ENCODE measurements at places on chromosomes 16 and 17. TPM values are rescaled to one million over a fixed set of nuclear protein-coding genes. Genes with fewer than 3 reads are reported as not detected.

DNA sequence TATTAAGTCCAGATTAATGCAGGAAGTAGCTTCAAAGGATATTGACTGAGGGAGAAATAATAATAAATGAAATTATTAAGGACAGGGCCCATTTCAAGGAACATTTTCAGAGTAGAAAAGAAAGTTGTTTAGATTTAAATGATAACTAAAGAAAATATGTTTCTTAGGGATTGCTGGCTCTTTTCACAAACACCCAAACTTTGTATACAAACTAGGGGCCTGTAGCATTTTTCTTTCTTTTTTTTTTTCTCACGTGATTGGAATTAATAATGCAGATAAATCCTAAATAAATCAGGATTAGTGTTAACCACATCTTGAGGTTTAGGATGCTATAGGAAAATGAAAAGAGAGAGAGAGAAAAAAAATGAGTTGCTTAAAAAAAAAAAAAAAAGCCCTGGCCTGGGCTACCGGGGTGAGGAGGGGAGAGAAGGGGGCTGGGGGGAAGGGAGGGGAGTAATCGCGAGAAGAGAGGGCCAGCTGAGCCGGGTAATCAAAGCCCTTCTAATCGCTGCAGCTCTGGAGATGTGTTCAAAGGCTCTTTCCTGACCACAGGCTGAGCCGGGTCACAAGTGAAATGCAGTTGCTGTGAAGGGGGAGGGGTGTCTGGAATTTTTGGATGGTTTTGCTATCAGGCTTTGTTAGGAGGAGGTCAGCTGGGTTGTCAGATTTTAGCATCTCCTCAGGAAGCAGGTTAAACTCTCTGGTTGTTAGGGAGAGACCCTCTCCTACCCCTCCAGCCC lies 104.6 kb upstream of the ZFHX3 start:
- no peak for DNase-seq
- no peaks in the 10 kb centered on the region for H3K4me1 ChIP-seq
- no peaks in the 10 kb centered on the region for H3K36me3 ChIP-seq
- H3K4me3 ChIP-seq, result no peak overlapping the region

GRCh38 chr17:65772989-65773388 lies 211.5 kb upstream of the AXIN2 start:
- no peak overlapping the region for H3K4me3 ChIP-seq
- H3K4me1 ChIP-seq, result peaks cover 4% of the 10 kb centered on the region
- DNase-seq, result no peak
- no peaks in the 10 kb centered on the region for H3K27me3 ChIP-seq

Gene KRT27
- not detected for total RNA-seq

DNA sequence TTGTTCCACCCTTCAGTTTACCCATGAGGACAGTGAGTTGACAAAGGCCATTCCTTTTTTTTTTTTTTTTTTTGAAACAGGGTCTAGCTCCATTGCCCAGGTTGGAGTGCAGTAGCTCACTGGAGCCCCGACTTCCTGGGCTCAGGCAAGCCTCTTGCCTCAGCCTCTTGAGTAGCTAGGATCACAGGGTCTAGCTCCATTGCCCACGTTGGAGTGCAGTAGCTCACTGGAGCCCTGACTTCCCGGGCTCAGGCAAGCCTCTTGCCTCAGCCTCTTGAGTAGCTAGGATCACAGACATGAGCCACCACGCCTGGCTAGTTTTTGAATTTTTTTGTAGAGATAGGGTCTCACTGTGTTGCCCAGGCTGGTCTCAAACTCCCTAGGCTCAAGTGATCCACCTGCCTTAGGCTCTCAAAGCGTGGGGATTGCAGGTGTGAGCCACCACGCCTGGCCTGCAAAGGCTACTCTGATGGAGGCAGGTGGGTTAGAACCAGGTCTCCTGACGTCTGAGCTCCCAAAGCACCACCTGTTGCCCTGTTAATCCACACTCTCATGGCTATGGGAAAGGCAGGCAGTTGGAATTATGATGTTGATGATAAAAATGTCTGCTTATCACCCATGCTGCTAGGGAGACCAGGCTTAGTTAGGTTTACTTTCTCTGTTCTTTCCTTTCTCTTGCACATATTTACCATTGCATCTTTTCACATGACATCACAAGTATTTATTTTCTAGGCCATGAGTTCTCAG lies 65.2 kb downstream of the KSR1 start:
- H3K27ac ChIP-seq, result no peak overlapping the region
- DNase-seq, result no peak
- H3K27me3 ChIP-seq, result no peaks in the 10 kb centered on the region
- peaks cover 56% of the 10 kb centered on the region for H3K4me1 ChIP-seq
- no peaks in the 10 kb centered on the region for H3K36me3 ChIP-seq

Gene MYH1
- not detected for total RNA-seq

Gene CCL3
- 8.3 TPM for total RNA-seq

Gene TEKT3
- total RNA-seq, result not detected

DNA sequence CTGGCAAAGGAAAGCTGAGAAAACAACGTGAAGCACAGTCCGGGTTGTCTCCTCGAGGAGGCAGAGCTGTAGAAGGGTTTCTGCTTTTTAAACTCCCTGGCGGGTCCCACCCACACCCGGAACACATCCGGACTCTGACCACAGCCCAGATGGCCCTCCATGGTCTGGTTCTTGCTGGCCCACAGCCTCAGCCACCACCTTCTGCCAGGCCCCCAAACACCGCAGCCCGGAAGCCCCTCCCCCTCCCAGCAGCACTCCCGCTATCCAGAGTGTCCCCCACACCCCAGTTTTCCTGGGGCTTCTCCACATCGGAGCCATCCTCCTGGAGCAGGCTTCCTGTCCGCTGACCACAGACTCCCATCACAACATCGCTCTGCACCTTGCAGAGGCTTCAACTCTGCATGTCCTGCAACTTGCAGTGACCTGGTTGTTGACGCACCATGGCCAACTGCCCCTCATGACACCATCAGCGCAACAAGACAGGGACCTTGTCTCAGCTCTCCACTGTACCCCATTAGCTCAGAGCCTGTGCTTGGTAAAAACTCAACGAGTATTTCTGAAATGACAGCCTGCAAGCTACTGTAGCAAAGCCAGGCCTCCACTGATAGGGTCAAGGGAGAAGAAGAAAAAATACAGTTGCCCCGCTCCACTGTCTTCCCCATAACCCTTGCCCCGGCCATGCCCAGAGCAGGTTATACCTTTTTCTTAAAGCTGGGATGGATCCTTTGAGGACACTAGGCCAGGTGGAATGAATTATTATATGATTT lies 129.8 kb downstream of the C16orf78 start:
- H3K27ac ChIP-seq, result no peak overlapping the region
- no peaks in the 10 kb centered on the region for H3K36me3 ChIP-seq
- no peak for DNase-seq
- peaks cover 4% of the 10 kb centered on the region for H3K4me1 ChIP-seq

GRCh38 chr16:31700200-31700529 lies 172.5 kb downstream of the AHSP start:
- peaks cover 27% of the 10 kb centered on the region for H3K4me1 ChIP-seq
- peak overlapping the region; percentile 95 for H3K27ac ChIP-seq
- no peak for DNase-seq
- peak overlapping the region; percentile 85 for H3K4me3 ChIP-seq
- peaks cover 25% of the 10 kb centered on the region for H3K36me3 ChIP-seq

DNA sequence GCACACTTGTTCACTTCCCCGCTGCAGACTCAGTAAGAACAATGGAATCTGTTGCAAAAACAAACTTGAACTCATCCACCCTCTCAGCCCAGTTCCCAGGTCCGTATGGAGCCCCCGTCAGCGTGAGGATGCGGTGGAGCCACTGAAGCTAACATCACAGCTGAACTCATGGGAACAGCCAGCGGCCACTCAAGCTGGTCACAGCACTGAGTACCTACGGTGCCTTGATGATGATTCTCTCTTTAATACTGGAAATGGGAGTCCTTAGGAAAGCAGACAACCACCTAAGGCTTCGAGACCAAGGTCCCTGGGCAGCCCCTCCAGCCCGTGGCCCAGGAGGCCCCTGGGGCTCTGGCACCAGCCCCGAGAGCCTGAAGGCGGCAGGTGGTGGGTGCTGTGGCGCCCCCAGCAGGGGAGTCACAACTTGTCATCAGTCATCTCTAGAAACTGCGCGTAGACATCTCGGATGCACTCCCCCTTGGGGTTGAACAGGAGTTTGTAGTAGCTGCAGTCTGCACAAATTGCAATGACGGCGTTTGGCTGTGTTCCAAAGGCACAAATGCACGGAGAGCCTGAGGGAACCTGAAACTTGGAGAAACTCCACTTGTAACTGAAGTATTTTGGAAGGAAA lies 31.0 kb upstream of the RHOT1 start:
- peaks cover 18% of the 10 kb centered on the region for H3K4me1 ChIP-seq
- H3K27me3 ChIP-seq, result no peaks in the 10 kb centered on the region
- no peak overlapping the region for H3K27ac ChIP-seq
- DNase-seq, result peak; percentile 71
- H3K36me3 ChIP-seq, result no peaks in the 10 kb centered on the region

DNA sequence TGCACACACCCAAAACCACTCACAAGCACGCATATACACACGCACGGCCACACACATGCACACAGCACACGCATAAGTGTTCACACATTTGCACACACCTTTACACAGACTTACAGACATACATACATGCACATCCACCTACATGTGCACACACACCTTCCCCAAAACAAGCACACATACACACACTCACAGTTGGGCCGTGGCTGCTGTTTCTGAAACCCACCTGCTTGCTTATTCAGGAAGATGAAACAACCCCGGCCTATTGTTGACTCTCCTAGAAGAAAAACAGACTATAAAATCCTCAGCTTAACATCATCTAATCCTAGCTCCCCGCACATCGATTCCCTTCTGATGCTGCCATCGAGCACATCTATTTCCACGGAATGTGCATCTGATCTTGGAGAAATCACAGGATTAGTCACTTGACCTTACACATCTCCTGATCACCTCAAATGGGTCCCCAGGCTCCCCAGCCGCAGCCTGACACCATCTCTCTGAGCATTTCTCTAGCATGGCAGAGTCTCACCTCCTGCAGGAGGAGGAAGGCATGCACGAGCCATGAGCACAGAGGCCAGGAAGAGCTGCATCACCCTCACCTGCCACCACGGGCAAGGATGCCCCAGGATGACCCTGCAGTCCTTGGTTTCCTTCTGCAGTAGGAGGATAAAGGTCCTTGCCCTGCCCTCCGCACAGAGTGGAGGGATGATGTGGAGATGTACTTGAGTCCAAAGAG lies 105.8 kb upstream of the CDH5 start:
- no peaks in the 10 kb centered on the region for H3K4me1 ChIP-seq
- no peak overlapping the region for H3K4me3 ChIP-seq
- H3K27ac ChIP-seq, result no peak overlapping the region
- no peaks in the 10 kb centered on the region for H3K36me3 ChIP-seq
- no peak for DNase-seq

Gene SLFN12
- total RNA-seq, result 5.3 TPM

Gene CORO6
- total RNA-seq, result 27.3 TPM

DNA sequence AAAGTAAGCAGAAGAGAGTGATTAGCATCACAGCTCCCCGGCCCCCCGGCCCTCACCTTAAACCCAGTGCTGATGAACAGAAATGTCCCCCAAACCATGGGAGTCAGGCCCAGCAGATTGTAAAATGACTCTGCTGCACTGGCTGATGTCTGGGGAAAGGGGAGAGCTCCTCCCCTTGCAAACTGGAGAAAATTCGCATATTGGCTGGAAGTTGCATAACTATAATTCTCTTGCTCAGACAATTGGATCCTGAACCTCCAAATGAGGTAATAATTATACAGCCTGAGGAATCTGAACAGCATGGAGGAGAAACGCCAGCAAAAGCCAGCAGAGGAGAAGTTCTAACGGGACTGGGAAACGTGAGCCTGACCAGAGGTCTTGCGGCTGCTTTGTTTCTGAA lies 109.7 kb downstream of the C16orf95 start:
- H3K27ac ChIP-seq, result no peak overlapping the region
- H3K36me3 ChIP-seq, result no peaks in the 10 kb centered on the region
- no peak overlapping the region for H3K4me3 ChIP-seq
- H3K4me1 ChIP-seq, result no peaks in the 10 kb centered on the region

DNA sequence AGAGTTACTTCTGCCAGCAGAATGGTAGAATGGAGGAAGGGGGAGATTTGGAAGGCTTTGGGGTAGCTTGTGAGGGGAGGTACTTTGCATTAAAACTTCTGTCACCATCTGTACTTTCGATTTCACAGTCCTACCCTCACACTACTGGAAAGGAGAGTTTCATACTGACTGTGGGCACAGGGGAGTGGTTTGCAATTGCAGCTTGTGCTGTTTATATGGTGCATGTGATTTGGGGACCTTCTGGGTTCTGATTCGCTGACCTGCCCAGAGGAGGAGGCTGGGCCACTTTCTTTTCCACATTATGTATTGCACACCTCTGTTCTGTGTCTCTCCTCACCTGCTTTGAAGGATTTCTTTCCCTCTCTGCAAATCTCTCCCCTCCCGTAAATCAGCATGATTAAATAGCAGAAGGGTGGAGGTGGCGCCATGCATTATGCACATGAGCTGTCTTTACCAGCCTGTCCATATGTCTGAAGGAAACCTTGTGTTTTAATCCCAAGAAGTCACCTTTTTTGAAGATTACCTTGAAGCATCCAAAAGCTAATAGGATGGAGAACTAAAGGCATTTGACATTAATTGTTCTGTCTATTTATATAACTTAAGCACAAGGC lies 90.9 kb downstream of the RBFOX1 start:
- no peaks in the 10 kb centered on the region for H3K4me1 ChIP-seq
- H3K4me3 ChIP-seq, result no peak overlapping the region

Gene CD300LD
- total RNA-seq, result not detected

GRCh38 chr17:80070375-80071115 lies 30.8 kb upstream of the GAA start:
- H3K36me3 ChIP-seq, result no peaks in the 10 kb centered on the region
- DNase-seq, result no peak
- no peak overlapping the region for H3K4me3 ChIP-seq
- no peak overlapping the region for H3K27ac ChIP-seq
- peaks cover 7% of the 10 kb centered on the region for H3K4me1 ChIP-seq

Gene CCL17
- not detected for total RNA-seq

Gene CES5A
- not detected for total RNA-seq

DNA sequence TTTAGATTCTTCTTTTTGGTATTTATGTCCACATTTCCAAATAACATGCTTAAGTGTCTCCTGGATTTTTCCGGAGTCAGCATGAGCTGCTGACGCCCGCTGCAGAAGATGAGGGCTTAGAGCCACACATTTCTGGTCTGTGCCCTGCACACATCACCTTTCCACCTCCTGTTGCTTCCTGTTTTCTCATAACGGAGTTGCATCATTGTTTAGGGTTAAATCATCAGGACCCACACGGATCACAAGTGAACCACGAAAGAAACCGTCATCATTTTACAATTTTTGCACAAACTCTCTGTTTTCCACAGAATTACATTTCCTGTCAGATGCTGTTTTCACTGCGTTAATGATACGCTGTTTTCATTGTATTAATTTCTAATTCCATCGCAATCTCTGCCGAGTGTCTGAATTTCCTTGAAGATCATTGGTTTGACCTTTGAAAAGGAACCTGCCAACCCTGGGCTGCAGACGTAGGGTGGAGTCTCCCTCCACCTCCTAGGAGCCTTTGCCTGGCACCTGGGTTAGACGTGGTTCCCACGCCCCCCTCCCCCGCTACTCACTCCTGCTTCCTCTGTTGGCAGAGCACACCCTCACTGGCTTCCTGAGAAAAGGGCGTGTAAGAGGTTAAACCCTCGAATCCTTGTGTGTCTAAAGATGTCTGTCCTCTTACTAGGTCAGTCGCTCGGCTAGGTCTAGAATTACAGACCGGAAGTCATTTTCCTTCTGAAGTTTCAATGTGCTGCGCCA lies 68.2 kb downstream of the RNF213 start:
- peak overlapping the region; percentile 62 for H3K27ac ChIP-seq
- H3K27me3 ChIP-seq, result no peaks in the 10 kb centered on the region

- no peaks in the 10 kb centered on the region for H3K4me1 ChIP-seq
- no peak overlapping the region for H3K4me3 ChIP-seq
- peaks cover 3% of the 10 kb centered on the region for H3K36me3 ChIP-seq
- no peak overlapping the region for H3K27ac ChIP-seq
- no peak for DNase-seq
- H3K27me3 ChIP-seq, result no peaks in the 10 kb centered on the region
Observed at GRCh38 chr17:4152471-4152870, 9.5 kb downstream of the CYB5D2 start.
